ENCODE measurements at places on chromosomes 16 and 17.

GRCh38 chr16:17591655-17592405, 121.1 kb upstream of the XYLT1 start:
- H3K4me3 ChIP-seq, result no peak overlapping the region
- no peak for DNase-seq
- no peaks in the 10 kb centered on the region for H3K4me1 ChIP-seq
- H3K27me3 ChIP-seq, result no peaks in the 10 kb centered on the region

DNA sequence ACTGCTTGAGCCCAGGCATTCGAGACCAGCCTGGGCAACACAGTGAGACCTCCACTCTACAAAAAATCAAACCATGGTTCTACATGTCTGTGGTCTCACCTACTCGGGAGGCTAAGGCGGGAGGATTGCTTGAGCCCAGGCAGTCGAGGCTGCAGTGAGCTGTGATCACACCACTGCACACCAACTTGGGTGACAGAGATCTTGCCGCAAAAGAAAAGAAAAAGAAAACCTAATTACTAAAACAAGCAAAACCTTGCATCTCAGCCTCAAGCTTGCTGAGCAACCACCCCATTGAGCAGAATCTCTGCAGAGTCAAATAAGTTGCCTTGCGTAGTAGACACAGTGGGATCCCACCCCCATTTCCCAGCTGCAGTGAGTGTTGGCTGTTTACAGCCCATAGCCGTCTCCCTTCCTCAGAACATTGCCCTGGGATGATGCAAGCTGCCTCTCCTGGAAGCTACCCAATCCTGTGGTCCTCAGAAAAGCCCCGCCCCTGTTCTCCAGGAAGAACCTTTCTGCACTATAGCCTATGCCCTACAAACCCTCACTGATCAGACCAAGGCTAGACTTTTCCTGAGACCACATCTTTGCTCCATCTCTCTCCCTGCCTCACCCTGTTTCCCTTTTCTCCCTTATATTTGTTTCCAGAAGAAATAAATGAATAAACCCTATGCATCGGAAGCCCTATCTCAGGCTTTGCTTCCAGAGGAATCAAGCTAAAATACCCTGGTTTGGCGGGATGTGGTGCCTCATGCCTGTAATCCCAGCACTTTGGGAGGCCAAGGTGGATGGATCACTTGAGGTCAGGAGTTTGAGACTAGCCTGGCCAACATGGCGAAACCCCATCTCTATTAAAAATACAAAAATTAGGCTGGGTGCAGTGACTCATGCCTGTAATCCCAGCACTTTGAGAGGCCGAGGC, 16.7 kb upstream of the ERN2 start:
- DNase-seq, result no peak
- H3K36me3 ChIP-seq, result no peaks in the 10 kb centered on the region
- H3K4me1 ChIP-seq, result no peaks in the 10 kb centered on the region

- H3K4me1 ChIP-seq, result no peaks in the 10 kb centered on the region
- peak within 1 kb of the TSS; percentile 98 for H3K27ac ChIP-seq
- DNase-seq, result peak; percentile 77
- peak within 1 kb of the TSS; percentile 94 for H3K4me3 ChIP-seq
Observed at GRCh38 chr16:70298988-70299938, at the start of gene DDX19B. Gene DDX19B, plus strand, starts transcription at chr16:70299186. Its CDS starts 112 bp downstream, at chr16:70299298.

DNA sequence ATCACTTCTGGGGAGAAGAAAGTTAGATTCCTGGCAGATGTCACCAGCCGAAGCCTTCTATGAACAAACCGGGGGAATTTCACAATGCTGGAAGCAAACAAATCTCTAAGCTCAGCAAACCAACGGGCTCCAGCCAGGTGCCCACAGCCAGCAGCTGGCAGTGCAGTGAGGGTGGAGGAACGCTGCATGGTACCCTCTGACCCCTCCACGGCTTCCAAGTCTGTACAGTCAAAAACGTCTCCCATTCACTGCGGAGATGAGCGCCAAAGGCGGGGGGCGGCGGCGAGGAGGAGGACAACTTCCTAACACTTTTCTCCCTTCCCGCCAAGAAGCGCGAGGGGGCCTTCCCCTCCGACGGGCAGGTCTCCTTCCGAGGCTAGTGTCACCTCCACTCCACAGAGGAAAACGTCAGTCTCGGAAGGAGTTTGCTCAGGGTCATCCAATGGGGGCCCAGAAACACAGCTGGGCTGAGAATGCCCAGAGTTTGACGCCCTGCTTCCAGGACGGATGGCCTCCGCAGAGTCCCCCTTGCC, 924 bp downstream of the ZNF598 start:
- DNase-seq, result no peak
- H3K36me3 ChIP-seq, result no peaks in the 10 kb centered on the region
- H3K4me3 ChIP-seq, result peak overlapping the region; percentile 93
- peaks cover 29% of the 10 kb centered on the region for H3K4me1 ChIP-seq
- H3K27me3 ChIP-seq, result no peaks in the 10 kb centered on the region
- peak overlapping the region; percentile 69 for H3K27ac ChIP-seq

DNA sequence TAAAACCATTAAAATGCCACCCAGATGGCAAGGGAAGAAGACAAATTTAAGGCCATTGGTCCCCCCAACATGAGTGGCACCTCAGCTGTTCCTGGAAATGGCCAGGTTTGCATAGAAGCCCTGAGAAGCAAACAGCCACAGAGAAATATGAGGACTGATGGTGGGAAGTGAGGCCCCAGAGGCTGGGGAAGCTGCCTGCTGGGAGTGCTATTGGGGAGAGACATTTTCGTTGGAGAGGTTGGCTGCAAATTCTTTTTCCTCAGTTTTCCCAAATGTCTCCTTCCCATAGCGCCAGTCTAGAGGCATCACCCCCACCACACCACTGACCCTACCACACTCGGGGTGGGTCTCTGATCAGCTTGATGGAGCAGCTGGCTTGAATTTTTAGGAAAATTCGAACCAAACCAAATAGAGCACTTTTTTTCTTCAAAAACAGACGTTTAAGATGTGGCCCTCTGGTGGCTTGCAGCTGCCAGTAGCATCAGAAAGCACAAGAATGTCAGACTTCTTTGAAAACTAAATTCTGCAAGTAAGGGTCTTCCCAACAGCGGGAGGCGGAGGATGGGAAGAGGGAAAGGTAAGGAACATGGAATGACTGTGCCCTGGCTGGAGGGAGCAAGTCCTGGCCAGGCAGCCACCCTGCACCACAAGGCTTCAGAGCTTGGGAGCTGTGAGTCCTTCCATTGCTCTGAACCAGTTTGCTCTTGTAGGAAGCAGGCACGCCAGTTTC, 13.2 kb upstream of the SLC12A3 start:
- H3K27ac ChIP-seq, result no peak overlapping the region
- no peaks in the 10 kb centered on the region for H3K36me3 ChIP-seq
- H3K4me3 ChIP-seq, result no peak overlapping the region

DNA sequence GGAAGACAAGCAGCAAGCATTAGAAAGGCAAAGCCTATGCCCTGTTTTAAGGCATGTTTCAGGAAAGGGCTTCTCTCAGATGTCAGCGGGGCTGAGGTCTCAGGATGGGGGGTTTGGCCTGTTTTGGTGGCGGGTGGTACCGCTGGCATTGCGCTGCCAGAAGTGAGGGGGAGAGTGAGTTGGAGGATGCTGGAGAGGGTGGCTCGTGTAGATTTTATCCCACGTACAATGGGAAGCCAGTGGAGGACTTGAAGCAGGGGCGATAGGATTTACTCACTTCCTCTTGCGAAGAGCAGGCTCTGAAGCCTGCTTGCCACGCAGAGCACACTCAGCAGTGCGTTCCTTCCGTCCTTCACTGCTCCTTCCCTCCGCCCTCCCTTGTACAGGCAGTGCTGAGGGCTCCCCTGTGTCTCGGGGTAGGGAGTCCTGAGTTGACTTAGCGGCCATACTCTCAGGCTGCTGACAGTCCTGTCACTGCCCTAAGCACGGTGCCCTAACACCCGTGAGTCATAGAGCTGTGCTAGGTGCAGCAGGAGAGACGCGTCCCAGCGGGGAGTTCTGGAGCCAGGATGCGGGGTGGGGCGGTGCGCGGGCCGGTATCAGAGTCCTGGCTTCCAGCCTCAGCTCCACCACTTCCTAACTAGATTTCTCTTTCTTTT, 113.1 kb downstream of the SNX29 start:
- H3K36me3 ChIP-seq, result no peaks in the 10 kb centered on the region
- DNase-seq, result no peak
- peaks cover 4% of the 10 kb centered on the region for H3K4me1 ChIP-seq
- no peaks in the 10 kb centered on the region for H3K27me3 ChIP-seq
- no peak overlapping the region for H3K4me3 ChIP-seq

DNA sequence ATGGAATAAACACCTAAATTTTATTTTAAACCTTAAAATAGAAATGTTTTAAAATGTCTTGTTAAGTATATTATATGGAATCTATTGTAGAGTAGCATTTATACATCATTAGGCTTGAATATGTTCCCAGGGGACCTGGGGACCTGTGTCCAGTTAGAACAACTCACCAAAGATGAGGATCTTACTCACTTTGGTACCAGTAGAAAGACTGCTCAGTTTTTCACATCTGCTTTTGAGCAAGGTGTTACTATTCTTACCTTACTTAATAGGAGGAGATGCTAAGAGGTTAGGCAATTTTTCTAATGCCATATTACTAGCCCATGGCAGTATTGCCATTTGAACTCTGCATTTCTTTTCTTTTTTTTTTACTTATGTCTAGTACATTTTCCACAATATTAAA, 14.7 kb downstream of the STXBP4 start:
- H3K4me3 ChIP-seq, result no peak overlapping the region
- H3K27ac ChIP-seq, result no peak overlapping the region
- H3K4me1 ChIP-seq, result peaks cover 4% of the 10 kb centered on the region
- H3K36me3 ChIP-seq, result no peaks in the 10 kb centered on the region
- no peaks in the 10 kb centered on the region for H3K27me3 ChIP-seq

GRCh38 chr16:56777001-56777400, 47.1 kb downstream of the NUP93 start:
- no peak for DNase-seq
- no peaks in the 10 kb centered on the region for H3K36me3 ChIP-seq
- no peak overlapping the region for H3K27ac ChIP-seq
- H3K4me1 ChIP-seq, result peaks cover 28% of the 10 kb centered on the region

DNA sequence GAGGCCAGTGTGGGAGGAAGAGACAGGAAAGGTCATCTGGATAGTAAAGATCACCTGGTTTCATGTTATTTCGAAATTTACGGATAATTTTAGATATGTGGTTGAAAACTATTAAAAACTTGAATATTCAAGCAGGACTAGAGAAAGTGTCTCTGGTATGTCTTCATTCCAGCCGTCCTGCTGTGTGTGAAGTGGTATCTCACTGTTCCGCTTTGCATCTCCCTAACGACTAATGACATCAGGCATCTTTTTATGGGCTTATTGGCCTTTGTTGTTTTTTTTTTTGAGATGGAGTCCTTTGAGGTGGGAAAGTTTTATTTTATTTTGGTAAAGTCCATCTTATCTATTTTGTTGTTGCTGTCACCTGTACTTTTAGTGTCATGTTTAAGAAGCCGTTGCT, 214.4 kb upstream of the CHMP6 start:
- no peak overlapping the region for H3K4me3 ChIP-seq
- no peaks in the 10 kb centered on the region for H3K36me3 ChIP-seq
- no peaks in the 10 kb centered on the region for H3K4me1 ChIP-seq

Data from prostate gland (tissue), 2 donors.